Fibroblast of skin of right biceps (primary cell): ENCODE measurements at places on chromosomes 11 and 22.

GRCh38 chr11:99325847-99326246, 305.1 kb downstream of the CNTN5 start:
- DNase-seq, result peak; percentile 85

DNA sequence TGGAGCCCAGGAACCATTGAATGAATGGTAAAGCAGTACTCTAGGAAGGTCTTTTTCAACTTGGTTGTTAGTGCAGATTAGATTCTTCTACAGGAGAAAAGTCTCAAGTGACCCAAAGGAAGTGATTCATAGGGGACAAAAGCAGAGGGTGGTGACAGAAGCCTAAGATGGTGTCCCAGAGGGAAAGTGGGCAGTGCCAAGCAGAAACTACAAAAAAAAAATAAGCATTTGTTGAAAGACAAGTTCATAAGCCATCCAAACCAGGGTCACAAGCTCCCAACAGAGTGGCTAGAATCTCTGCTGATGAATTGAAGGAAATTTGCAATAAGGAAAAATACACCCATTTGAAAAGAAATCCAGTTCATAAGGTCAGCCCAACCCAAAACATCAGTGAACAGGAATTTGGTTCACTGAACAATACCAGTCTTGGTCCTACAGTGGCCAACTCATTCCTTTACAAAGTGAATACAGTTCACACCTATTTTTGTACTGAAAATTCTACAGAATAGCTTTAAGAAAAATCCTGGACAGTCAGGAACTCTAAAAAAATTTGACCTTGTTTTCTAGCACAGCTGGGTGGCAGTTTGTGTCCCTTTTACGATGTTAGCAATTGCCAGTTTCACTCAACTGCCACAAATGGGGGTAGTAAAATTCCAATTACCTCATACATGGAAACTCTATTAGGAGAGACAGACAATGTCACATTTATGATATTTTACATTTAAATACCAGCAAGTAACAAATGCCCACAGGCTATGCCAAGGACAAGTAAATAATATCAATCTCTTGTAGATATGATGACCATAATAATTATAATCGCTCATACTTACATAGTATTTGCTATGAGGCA, 21.6 kb upstream of the NUP160 start:
- no peak for DNase-seq

GRCh38 chr11:130032931-130033330, 30.3 kb upstream of the PRDM10 start:
- DNase-seq, result no peak

- no peak for DNase-seq
Observed at GRCh38 chr22:17789379-17790200, 15.3 kb upstream of the BID start.

- DNase-seq, result no peak
Observed at GRCh38 chr11:27041141-27041899, 705 bp downstream of the BBOX1 start.

- no peak for DNase-seq
Observed at GRCh38 chr11:14269692-14270573, 89.0 kb downstream of the RRAS2 start.

GRCh38 chr11:84398017-84398626, 1112.0 kb upstream of the CCDC90B start:
- DNase-seq, result peak; percentile 46

GRCh38 chr11:15941206-15941770, 415.1 kb downstream of the SOX6 start:
- peak; percentile 65 for DNase-seq
